HS-27A (cell line): ENCODE measurements at places on chromosomes 2 and 18.

DNA sequence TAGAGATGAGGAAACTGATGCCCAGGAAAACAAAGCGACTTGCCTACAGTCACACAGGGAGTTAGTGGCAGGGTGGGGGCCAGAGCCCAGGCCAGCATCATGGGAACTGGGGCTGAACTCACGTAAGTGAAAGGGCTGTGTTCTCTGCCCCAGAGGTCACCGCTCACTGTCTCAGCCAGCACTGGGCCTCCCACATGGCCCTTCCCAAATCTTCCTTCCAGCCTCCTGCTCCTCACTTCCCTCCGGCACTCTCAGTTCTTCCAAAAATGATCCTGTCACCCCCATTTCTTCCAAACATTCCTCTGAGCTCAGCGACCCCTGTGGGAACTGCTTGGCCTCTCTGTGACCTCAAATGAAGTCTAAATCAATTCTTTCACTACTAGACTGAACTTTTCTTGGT, 90.5 kb upstream of the TMEM247 start:
- DNase-seq = no peak

DNA sequence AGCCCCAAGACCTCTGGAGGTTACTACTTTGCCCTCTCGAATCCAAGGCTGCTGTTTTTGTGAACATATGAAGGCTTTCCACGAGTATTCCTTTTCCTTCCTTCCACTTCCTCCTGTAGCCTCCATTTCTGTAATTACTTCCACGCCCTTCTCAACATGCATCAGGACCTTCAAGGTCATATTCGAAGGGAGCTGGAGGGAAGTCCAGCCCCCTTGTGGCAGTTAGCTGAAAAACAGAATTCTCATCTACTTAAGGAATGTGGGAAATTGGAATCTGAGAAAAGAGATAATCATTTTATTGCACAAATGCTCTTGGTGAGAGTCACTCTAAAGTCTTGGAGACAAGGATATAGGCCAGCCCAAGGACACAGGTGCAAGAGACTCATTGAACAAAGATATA, 1000.2 kb downstream of the TDRD15 start:
- no peak for DNase-seq

- DNase-seq = no peak
Observed at GRCh38 chr18:69754108-69754507, 193.6 kb downstream of the CD226 start.

DNA sequence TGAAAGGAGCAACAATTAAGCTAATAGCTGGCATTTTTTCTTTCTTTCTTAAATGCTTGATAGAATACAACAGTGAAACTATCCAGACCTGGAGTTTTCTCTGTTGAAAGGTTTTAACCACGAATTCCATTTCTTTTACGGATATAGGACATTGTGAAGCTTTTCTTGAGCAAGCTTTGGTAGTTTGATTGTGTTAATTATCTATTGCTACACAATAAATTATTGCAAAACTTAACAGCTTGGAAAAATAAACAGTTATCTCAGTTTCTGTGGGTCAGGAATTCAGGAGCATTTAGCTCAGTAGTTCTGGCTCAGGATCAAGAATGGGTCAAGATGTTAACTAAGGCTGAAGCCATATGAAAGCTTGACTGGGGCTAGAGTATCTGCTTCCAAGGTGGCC, 11.7 kb downstream of the PHOSPHO2 start:
- DNase-seq = no peak

- no peak for DNase-seq
Observed at GRCh38 chr2:145408980-145409379, 889.1 kb upstream of the ZEB2 start.

DNA sequence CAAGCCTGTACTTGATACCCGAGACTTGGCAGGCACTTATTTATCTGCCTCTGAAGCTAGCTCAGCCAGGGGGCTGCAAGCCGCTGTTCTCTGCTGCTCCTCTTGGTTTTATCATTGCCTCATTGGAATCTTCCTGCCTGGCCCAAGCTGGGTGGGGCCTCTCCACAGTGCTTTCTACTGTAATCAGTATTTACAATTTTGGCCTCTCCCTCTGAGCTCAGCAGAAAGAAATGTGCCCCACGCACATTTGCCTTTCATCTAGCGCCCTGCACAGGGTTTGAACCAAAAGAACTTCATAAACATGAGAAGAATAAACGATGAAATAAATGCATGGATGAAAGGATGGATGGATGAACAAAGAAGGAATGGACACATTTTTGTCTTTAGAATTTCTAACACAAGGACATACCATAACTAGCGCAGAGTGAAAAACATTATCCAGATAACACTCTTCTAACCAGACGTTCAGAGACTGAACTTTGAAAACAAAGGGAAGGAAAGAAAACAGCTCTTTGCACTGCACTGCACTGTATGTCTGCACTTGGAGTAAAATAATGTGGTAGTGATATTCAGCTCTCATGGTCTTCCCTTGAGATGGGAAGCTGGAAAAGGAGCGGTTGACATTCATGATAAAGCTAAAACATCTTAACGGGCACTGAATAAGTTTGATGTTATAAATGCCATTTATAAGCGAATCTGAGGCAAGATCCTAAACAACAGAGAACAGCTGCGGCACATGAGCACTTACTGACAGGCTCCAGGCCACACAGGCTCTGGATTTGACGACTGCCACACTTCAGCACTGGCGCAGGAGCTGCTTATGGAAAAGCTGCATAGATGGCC, 86.8 kb upstream of the SP3 start:
- DNase-seq = no peak

GRCh38 chr2:121346407-121346806, 61.4 kb upstream of the TFCP2L1 start:
- DNase-seq = no peak

- no peak for DNase-seq
Observed at GRCh38 chr2:174796319-174796771, 32.1 kb upstream of the CHRNA1 start.

- no peak for DNase-seq
Observed at GRCh38 chr2:6927186-6927585, 10.0 kb downstream of the RNF144A start.

GRCh38 chr2:45986509-45986908, 310.7 kb upstream of the EPAS1 start:
- DNase-seq = no peak

DNA sequence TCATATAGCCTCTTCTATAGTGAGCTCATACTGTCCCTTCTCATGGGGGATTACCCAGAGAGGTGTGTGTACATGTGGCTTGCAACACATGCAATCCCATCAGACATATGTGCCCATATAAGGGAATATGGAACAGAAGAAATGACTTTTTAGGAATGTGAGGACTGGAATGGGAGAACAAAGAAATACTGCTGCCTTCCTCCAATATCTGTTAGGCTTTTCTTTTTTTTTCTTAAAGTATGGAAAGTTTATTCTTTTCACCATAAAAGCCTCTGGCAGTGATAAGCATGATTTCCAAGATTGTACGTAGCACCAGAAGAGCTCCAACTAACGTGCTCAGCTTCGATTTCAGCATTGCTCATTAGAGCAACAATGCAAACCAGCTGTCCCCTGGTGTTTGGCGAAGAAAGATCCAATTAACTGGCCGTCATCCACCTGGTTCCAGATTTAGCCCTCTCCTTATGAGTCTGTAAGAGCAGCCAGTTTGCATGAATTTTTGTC, 113.6 kb downstream of the ADCYAP1 start:
- DNase-seq = no peak

GRCh38 chr2:240685771-240686371, 3.2 kb upstream of the AQP12B start:
- DNase-seq = no peak

GRCh38 chr2:232473467-232473890, 14.2 kb downstream of the ECEL1 start:
- peak; percentile 1 for DNase-seq

GRCh38 chr2:231387904-231388724, 7.4 kb upstream of the B3GNT7 start:
- DNase-seq = no peak

DNA sequence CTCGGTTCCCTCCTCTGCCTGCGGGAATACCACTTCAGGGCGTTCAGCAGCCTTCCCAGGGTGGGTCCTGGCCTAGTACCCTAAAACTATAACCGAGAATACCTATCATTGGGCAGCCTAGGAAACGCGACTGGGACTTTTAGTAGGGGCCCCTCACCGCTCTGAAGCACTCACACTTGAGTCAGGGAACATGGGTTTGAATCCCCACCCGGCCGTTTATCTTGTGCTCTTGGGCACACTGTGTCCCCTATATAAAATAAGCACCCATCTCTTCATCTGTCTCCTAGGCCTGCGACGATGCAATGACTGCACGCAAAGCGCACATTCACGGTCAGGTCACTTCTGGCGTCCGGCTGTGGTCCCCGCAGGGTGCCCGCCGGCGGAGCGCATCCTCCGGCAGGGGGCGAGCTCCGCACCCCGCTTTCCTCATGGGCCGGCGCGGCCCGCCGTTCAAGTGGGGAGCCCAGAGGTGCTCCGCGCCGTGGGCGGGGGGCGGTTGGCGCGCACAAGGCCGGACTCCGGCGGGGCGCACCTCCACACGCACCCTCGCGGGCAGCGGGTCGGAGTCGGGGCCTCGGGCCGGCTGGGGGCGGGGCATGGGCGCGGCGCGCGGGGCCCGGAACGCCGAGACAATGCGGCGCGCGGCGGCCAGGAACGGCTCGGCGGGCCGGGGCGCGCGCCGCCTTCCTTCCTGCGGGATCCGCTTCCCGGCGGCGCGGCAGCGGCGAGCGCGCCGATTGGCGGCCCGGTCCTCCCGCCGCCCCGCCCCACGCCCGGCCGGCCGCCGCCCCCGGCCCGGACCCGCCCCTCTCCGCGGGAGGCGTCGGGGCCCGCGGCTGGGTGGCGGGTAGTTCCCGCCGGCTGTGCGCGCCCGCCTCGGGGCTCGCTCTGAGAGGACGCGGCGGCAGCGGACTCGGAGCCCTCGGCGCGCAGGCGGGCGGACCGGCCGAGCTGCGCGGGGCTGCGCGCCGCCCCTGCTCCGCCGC, at the start of gene ASAP2:
Gene ASAP2 (plus strand): TSS at position 850 of the 986 bp plus-strand sequence. CDS start 293 bp downstream, outside the sequence.
- DNase-seq = no peak

GRCh38 chr2:9288233-9288632, 81.6 kb downstream of the ASAP2 start:
- peak; percentile 90 for DNase-seq

GRCh38 chr18:74499633-74500032, 3.5 kb downstream of the CNDP2 start:
- no peak for DNase-seq

DNA sequence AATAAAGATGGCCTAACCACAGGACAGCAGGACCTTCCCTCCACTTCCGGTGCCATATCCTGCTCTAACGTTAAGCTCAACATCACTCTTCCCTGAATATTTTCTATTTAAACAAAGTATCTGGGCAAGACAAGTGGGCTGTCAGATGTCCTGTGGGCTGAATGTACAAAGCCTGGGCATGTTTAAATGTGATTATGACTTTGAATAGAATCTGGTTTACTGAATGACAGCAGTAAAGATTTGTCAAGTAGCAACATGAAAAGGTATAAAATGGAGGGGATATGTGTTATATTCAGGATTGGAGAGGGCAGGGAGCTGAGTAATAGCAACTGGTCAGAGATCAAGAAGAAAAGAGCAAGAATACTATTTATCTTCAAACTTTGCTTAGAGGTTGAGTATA, 540.9 kb downstream of the NRXN1 start:
- DNase-seq = no peak

- no peak for DNase-seq
Observed at GRCh38 chr2:73487112-73487657, 101.5 kb downstream of the ALMS1 start.

GRCh38 chr2:150732064-150732463, 244.6 kb upstream of the RND3 start:
- no peak for DNase-seq
